ENCODE measurements at places on chromosomes 2 and 18.

- DNase-seq = no peak
Observed at GRCh38 chr18:41967680-41968079, 12.6 kb downstream of the PIK3C3 start.

DNA sequence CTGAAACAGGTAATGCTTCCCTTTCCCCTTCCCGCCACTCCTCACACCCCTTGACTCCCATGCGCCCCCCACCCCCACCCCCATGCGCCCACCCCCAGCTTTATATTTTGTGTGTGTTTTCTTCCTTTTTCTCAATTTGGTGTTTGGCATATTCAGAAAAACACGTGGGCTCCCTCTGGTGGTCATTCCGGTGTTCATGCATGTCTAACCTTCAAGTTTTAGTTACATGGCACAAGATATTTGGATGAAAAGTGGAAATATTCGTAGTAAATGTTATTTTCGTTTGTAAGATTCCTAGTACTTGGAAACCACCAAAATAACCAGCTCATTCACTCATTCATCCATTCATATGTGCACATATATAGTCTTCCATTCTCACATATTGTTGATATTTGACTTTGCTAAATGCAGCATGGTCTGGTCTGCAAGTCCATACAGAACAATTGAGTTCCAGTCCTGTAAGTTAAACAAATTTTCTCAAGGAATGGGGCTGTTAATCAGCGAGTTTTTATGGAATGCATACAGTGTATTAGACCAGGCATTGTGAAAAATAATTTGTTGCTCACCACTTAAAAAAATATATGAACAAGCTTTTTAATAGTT, 143.6 kb upstream of the MAP3K20 start:
- DNase-seq = peak; percentile 77

GRCh38 chr2:239274391-239275043, 126.3 kb downstream of the HDAC4 start:
- peak; percentile 86 for DNase-seq

- no peak for DNase-seq
Observed at GRCh38 chr2:237744270-237744612, 54.3 kb upstream of the RBM44 start.

DNA sequence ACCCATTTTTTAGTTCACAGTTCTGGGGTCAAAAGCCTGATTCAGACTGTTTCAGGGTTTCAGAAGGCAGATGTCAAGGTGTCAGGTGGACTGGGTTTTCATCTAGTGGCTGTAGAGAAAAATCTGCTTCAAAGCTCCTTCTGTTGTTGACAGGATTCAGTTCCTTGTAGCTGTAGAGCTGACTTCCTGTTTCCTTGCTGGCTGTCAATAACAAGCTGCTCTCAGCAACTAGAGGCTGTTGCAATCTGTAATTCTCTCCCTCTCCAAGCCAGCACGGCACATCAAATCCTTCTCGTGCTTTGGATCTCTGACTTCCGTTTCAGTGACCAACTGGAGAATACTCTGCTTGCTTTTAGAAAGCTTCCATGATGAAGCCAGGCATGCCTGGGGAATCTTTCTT, 179.4 kb downstream of the DOK6 start:
- no peak for DNase-seq

DNA sequence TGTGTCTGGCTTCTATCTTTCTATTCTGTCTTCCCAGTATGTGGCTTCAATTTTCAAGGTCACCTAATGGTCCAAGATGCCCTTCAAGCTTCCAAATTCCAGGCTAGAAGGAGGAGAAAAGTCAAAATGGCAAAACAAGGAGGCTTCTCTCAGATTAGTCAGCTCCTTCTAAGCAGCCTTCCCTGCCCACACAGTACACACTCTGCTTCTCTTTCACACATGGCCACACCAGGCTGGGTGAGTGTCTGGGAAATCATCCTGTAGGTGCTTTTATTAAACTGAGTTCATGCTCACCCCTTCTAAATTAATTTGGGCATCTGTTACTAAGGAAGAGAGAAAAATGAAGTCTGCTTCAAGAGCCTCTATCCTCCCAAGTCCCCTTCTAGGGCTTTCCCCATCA, 277.2 kb upstream of the MGAT5 start:
- DNase-seq = no peak

DNA sequence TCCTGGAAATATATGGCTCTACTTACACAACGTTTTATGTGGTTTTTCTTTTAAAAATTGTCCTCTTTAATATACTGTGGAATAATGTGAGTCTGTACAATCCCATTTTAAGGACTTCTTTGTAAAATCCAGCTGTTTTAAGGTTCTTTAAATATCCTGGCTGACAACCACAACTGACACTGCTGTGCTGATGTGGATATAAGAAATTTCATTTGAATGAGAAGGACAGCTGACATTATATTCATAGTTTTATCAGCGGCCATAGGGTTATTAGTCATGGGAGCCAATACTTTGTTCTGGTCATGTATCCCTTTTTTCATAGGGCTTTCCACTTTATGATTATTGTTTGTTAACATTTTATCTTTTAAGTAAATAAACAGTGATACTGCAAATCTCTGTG, 169.5 kb downstream of the CAMKMT start:
- DNase-seq = no peak

DNA sequence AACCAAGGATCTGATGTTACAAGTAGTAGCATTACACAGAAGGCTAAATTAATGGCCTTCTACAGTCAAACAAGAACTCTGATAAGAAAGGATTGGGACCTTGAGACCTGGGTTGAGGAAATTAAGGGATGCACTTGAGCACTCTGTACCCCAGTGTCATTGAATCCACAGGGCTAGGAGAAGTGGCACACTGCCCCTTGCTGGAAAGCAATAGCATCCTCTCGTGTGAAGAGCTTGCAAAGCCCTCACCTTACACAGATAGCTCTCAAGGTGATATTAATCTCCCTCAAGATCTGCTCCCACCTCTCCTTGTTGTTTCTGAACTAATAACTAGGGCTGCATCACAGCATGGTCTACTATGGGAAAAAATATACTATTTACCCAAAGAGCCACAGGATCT, 26.5 kb upstream of the CHST9 start:
- DNase-seq = no peak

- peak; percentile 2 for DNase-seq
Observed at GRCh38 chr2:50746526-50746925, 285.4 kb downstream of the NRXN1 start.

DNA sequence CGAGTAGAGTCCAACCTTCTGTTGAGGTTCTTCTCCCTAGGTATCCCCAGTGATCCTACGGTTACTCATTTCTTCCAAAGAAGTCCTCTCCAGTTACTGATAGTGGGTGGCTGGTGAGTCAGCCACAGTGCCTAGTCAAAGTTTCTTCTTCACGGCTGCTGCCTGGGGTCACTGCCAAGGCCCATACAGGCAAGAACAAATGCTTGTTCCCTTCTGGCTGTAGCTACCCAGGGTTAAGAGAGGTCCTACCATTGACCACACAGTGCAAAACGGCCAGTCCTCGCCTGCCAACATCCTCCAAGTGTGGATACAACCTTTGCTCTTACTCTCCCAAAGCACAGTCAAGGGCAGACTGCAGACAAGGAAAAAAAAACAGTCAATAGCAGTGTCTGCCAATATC, 2.9 kb upstream of the PTPN4 start:
- peak; percentile 98 for DNase-seq

DNA sequence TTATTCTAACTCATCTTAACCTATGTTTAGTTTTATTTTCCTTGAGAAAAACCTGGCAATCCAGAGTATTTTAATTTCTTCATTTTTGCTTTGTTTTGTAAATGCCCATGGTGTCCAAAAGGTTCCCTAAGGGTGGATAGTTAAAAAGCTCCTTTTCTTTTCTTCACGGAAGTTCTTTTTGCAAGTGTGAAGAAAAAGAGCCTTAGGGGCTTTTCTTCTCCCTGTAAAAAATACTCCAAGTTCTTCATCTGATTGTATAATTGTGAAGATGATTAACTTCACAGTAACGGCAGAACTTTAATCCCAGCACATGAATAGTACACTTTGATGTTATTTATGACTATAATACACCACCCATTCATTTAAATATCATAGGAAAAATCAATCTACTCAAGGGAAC, 530.2 kb upstream of the LINC00305 start:
- no peak for DNase-seq

GRCh38 chr18:23204589-23205235, 69.4 kb downstream of the CABLES1 start:
- DNase-seq = peak; percentile 52

DNA sequence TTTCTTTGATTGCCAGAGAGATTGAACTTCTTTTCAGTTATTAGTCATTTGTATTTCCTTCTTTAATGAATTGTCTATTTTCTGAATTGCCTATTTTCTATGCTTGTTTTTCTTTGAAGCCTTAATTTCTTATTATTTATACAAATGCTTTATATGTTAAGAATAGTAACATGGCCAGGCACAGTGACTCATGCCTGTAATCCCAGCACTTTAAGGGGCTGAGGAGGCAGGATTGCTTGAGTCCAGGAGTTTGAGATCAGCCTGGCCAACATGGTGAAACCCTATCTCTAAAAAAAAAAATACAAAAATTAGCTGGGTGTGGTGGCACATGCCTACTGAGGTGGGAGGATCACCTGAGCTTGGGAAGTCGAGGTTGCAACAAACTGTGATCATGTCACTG, 4.7 kb upstream of the RAB11FIP5 start:
- peak; percentile 28 for DNase-seq

DNA sequence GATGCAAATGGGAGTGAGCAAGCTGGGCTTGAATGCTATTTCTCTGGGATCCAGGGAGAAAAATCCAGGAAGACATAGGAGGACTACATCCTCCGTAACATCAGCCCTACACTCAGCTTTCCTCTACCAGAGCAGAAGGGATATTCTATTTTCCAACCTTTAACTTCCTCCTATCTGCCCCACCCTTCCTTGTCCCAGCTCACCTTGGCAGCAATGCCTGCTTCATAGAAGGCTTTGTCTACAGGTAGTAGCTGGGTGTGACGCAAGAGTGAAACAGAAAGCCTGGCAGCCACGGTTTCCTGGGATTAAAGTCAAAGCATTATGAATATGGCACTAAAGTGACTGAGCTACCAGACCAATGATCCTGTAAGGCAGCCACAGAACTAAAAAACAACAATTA, 3.9 kb downstream of the KRTCAP3 start:
- no peak for DNase-seq

DNA sequence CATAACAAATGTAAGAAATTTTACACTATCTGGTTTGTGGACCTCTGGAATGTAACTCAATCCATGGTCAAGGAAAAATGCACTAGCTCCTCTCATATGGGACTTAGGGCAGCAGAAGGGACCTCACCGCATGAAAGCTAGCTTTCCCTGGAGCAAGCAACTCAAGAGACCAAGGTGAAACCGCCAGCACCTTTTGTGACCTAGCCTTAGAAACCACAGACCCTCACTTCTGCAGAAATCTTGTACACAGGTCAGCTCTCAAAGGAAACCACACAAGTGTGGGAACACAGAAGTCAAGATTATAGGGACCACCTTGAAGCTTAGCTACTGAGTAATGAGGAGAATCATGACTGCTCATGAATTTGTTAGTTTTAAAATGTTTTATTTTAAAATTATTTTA, 222.5 kb downstream of the DLGAP1 start:
- DNase-seq = no peak

- peak; percentile 40 for DNase-seq
Observed at GRCh38 chr18:64017870-64018269, 48.0 kb downstream of the SERPINB8 start.

DNA sequence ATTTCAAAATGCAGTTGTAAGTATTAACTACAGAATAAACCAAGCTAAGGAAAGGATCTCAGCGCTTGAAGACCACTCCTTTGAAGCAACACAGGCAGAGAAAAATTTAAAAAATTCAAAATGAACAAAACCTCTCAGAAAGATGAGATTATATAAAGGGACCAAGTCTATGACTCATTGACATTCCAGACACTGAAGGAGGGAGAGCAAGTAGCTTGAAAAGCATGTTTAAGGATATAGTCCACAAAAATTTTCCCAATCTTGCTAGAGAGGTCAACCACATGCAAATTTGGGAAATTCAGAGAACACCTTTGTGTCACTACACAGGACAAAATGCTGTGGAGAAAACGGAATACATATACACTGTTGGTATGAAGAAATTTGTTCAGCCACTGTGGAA, 112.6 kb upstream of the MC4R start:
- no peak for DNase-seq

- DNase-seq = no peak
Observed at GRCh38 chr2:144424559-144425240, 95.2 kb downstream of the ZEB2 start.

GRCh38 chr2:160377204-160377995, 116.2 kb downstream of the RBMS1 start:
- DNase-seq = peak; percentile 49

- no peak for DNase-seq
Observed at GRCh38 chr2:15605721-15606120, 14.1 kb downstream of the DDX1 start.

DNA sequence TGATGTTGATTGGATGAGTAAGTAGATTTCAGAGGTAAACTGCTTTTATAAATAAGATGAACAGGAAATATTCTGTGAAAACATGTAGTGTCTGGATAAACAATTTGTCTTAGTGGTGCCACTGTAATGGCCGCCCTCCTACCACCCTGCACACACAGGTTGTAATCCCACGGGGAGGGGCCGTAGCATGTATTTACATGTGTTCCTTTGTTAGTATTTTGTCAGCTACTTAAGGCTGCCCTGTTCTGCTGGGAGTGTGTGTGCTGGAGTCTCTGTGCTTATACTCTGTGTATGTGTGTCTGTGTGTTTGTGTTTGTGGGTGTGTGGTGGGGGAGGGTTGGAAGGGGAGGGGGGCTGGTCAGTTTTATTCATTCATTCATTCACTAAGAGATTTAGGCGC, 5.1 kb downstream of the TSHZ1 start:
- DNase-seq = no peak

GRCh38 chr2:17839959-17840358, 23.7 kb downstream of the MSGN1 start:
- no peak for DNase-seq

GRCh38 chr18:48201337-48202005, 207.7 kb downstream of the ZBTB7C start:
- no peak for DNase-seq

- no peak for DNase-seq
Observed at GRCh38 chr2:102368461-102369109, 13.0 kb downstream of the IL18R1 start.

- DNase-seq = no peak
Observed at GRCh38 chr18:8802017-8802672, 96.8 kb downstream of the MTCL1 start.

- no peak for DNase-seq
Observed at GRCh38 chr2:150672311-150672710, 184.8 kb upstream of the RND3 start.

- DNase-seq = no peak
Observed at GRCh38 chr2:129256642-129257041, 722.8 kb upstream of the RAB6C start.

DNA sequence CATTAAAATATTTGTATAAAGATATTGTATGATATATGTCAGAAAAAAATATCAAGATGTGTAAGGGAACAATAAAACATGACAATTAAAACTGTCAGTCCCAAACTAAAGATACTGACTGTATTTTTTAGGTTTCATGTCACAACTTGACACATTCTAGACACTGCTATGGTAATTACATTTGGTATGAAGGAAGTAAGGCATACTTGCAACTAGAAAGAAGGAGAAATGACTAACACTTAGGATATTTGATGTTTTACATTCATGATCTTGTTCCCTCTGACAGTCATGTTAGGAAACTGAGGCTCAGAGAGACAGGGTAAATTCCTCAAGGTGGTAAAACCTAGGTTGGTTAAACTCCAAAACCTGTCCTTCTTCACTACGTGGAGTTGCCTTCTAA, 68.3 kb downstream of the TMEFF2 start:
- DNase-seq = no peak

GRCh38 chr2:41483982-41484857, 563.6 kb upstream of the PKDCC start:
- no peak for DNase-seq

GRCh38 chr18:63511285-63511684, 30.9 kb upstream of the SERPINB12 start:
- DNase-seq = peak; percentile 64
